CD8-positive, alpha-beta memory T cell (primary cell): ENCODE measurements at places on chromosomes 5 and 9.

GRCh38 chr5:145141534-145141933 lies 693.6 kb downstream of the PRELID2 start:
- no peak overlapping the region for H3K27ac ChIP-seq
- H3K36me3 ChIP-seq, result no peaks in the 10 kb centered on the region
- no peak overlapping the region for H3K4me3 ChIP-seq
- DNase-seq, result no peak

- no peak overlapping the region for H3K4me3 ChIP-seq
- H3K27ac ChIP-seq, result no peak overlapping the region
- peaks cover 83% of the 10 kb centered on the region for H3K4me1 ChIP-seq
- DNase-seq, result no peak
Measured at GRCh38 chr9:99054581-99054980, 50.3 kb upstream of the TGFBR1 start.

GRCh38 chr9:93902051-93902779 lies 52.9 kb downstream of the BARX1 start:
- no peaks in the 10 kb centered on the region for H3K36me3 ChIP-seq
- DNase-seq, result no peak
- no peaks in the 10 kb centered on the region for H3K27me3 ChIP-seq
- peaks cover 18% of the 10 kb centered on the region for H3K4me1 ChIP-seq

- no peak overlapping the region for H3K4me3 ChIP-seq
- no peaks in the 10 kb centered on the region for H3K36me3 ChIP-seq
- no peaks in the 10 kb centered on the region for H3K27me3 ChIP-seq
Measured at GRCh38 chr5:151383011-151383410, 35.7 kb upstream of the SLC36A2 start.

GRCh38 chr9:124183772-124184171 lies 74.0 kb upstream of the NEK6 start:
- H3K4me1 ChIP-seq, result no peaks in the 10 kb centered on the region
- no peak overlapping the region for H3K27ac ChIP-seq
- no peak for DNase-seq
- H3K27me3 ChIP-seq, result no peaks in the 10 kb centered on the region
- no peak overlapping the region for H3K4me3 ChIP-seq

- H3K27ac ChIP-seq, result no peak overlapping the region
- H3K4me3 ChIP-seq, result peak overlapping the region; percentile 52
- no peaks in the 10 kb centered on the region for H3K27me3 ChIP-seq
Measured at GRCh38 chr5:56479126-56479525, 246.0 kb upstream of the ANKRD55 start.

DNA sequence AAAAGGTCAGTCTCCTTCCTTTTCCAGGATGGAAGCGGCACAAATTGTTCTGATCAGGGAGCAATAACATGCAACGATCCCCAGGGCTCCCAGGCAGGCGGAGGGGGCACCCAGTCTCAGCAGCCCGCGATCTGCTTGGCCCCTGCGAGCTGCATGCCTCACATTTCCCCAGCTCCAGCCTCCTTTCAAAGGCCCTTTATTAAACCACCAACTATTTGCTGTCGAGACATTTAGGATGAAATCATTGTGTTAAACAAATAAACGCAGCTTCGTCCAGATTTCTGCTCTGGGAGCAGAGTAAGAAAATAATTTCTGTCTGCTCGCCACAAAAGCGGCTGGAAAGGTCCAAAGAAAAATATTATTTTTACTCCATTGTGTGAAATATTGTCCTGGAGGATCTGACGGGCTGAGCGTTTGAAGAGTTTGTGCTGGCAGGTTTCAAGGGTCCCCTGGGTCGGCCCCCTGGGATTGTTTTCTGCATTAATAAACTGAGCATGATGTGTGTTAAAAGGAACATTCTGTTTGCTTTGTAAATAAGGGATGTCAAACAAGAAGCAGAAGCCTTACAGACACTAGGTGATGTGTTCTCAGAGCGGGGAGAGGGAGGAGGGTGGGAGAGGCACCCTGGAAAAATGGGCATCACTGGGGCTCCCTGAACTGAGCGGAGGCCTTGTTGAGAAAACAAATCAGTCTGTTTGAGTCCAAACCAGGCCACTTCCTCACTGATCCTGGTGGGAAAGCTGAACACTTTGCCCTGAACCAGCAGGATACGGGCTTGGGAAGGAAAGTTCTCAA lies 110.1 kb downstream of the FOXD1 start:
- no peaks in the 10 kb centered on the region for H3K36me3 ChIP-seq
- no peaks in the 10 kb centered on the region for H3K4me1 ChIP-seq
- no peak for DNase-seq
- no peak overlapping the region for H3K27ac ChIP-seq

GRCh38 chr9:132606066-132606465 lies 23.7 kb downstream of the BARHL1 start:
- H3K36me3 ChIP-seq, result peaks cover 25% of the 10 kb centered on the region
- no peaks in the 10 kb centered on the region for H3K4me1 ChIP-seq
- no peaks in the 10 kb centered on the region for H3K27me3 ChIP-seq
- no peak for DNase-seq
- no peak overlapping the region for H3K4me3 ChIP-seq

- no peaks in the 10 kb centered on the region for H3K4me1 ChIP-seq
- DNase-seq, result no peak
- no peaks in the 10 kb centered on the region for H3K27me3 ChIP-seq
- no peak overlapping the region for H3K4me3 ChIP-seq
- no peak overlapping the region for H3K27ac ChIP-seq
Measured at GRCh38 chr5:91367344-91367743, 15.8 kb downstream of the ARRDC3 start.

GRCh38 chr5:68325065-68325580 lies 109.6 kb downstream of the PIK3R1 start:
- no peak overlapping the region for H3K27ac ChIP-seq
- H3K4me3 ChIP-seq, result no peak overlapping the region
- no peak for DNase-seq
- H3K36me3 ChIP-seq, result no peaks in the 10 kb centered on the region
